ENCODE measurements at places on chromosomes 5 and 9.

GRCh38 chr9:75198436-75198835, 110.1 kb downstream of the OSTF1 start:
- DNase-seq, result no peak

DNA sequence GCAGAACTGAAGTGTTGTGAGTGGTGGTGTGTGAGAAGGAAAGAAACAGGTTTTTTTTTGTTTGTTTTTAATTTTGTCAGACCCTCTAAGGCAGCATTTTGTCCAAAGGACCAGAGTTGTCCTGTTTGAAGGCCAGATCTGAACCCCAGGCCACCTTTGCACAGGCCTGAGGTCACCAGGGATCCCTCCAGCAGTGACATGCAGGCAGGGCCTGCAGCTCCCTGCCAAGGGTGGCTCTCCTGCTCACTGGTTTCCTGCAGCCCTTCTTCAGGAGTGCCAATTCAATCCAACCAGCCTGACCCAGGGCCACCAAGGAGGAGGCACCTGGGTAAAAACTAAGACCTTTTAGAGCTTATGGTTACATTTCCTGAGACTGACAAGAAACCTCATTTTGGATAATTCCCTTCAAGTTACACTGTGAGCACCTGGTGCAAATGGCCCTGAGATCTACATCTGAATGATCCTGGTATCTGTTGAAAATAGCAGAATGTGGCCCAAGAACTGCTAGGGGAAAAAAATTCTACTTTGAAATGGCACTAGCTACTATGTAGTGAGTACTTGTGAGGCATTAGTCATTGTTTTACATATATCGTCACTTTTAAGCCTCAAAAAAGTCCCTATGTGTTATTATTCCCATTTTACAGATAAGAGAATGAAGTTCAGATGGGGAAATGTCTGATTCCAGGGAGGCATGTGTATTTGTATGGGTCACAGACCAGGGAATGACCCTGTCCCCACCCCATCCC, 33.5 kb upstream of the SMU1 start:
- no peak for DNase-seq

GRCh38 chr9:108467653-108468324, 388.0 kb downstream of the ACTL7B start:
- no peak for DNase-seq

DNA sequence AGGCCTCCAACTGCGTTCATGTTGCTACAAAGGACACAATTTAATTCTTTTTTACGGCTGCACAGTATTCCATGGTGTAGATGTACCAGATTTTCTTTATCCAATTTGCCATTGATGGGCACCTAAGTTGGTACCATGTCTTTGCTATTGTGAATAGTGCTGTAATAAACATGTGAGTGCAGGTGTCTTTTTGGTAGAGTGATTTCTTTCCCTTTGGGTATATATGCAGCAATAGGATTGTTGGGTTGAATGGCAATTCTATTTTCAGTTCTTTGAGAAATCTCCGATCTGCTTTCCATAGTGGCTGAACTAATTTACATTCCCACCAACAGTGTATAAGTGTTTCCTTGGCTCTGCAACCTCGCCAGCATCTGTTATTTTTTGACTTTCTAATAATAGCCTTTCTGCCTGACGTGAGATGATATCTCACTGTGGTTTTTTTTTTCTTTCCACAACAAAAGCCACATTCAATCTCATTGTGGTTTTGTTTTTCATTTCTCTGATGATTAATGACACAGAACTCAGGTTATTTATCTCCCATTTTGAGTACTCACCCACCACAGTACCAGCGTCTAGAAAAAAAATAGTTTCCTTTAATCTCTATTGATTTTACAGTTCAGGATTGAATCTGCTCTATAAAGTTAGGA, 21.9 kb downstream of the ARRDC3 start:
- no peak for DNase-seq

- no peak for DNase-seq
Measured at GRCh38 chr9:105445203-105445881, 2.5 kb upstream of the FSD1L start.
